ENCODE measurements at places on chromosomes 7 and 10.

DNA sequence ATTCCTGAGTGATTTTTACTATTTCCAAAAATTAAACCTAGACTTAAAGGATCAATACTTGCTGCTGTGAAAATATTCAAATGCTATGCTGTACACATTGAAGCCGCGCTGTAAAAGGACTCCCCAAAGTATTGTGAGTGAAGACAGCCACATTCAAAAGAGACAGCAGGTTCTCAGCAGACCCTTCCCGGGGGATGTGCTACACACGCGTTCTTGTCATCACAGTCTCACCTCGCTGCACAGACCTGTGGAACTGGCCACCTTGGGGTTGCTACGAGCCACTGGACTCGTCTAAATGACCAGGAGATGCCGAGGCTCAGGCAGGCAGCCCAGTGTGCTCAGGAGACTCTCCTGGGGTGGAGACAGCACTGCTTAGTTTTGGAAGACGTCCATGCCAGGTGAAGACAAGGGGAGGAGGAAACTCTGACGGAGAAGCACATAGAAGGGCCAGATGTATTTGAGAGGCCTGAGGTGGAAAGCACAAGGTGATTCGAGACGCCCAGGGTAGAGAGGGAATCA lies 367.7 kb upstream of the SHH start:
- DNase-seq: no peak

- DNase-seq: no peak
Observed at GRCh38 chr7:124276005-124276622, 243.2 kb upstream of the TMEM229A start.

DNA sequence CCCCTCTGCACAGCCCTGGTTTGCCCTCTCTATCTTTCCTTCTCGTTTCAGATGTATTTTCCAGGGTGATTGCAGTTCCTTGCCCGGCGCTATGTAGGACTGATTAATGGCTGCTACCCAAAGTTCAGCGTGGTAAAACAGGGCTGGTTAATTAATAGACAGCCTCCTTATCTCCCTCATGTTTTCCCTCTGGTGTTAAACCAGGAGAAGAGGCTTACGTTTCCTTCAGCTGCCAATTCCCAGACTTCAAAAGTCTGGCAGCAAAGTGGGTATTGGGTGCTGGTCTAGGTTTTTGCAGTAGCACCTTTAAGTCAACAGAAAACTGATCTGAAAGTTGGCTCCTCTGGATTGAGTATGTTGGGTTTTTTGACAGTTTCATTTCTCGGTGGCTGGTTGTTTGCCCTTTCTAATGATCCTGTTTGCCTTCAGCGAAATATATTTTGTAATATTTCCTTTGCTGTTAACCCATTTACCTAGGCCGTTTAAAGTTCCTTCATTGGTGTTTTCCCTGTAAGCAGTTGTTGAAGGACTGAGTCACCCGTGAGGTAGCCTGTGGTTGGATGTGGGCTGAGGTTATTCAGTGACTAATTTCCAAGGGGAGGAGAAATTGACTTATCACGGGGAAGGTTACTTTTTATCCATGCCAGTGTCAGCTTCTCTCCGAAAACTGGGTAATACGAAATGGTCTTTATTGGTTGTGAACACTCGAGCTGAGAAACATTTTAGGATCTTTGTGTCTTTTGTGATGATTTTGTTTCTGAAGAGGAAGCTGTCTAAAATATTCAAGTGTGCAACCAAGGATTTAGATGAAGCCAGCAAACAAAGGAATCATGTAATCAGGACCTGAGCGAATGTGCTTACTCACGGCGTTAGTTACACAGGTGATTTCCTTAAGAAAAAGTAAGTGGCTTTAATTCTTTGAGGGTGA lies 257.2 kb downstream of the KIAA1217 start:
- no peak for DNase-seq

GRCh38 chr10:96470116-96470743 lies 43.5 kb downstream of the TLL2 start:
- DNase-seq: no peak

GRCh38 chr7:56028942-56029630 lies 22.2 kb downstream of the PSPH start:
- DNase-seq: no peak

- DNase-seq: no peak
Observed at GRCh38 chr10:51046654-51047053, 27.6 kb upstream of the PRKG1 start.

DNA sequence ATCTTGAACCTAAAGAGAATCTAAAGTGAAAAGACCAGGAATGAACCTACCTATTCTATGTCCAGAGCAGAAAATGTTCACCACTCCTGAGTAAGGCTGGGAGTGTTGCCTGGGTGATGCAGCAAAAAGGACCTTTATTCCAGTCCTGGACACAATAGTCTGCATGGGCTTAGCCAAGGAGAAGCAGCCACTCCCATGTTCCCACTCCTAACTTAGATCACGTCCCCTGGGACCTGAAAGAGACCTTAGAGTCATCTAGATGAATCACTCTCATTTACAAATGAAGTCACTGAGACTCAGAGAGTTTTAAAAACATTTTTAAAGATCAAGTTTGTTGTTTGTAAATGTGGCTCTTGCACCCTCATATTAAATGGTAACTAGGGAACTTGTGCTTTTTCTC lies 763.4 kb downstream of the KCNMA1 start:
- no peak for DNase-seq

DNA sequence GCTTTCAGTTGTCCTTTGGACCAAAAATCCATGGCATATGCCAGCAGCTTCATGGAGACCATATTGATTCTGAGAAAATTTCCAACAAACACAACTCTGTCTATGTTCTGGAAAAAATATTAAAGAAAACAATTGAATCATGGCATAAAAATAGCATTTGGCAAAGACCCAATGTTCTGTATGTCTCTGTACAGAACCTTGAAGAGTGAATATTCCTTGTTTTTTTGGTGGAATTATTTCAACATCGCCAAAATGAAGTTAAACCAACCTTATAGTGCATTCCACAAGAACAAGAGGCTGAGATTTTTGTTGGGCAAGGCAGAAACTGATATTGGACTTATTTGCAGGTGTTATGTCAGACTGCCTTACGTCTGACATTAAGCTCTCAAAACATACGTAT lies 53.3 kb upstream of the SLC16A12 start:
- no peak for DNase-seq

DNA sequence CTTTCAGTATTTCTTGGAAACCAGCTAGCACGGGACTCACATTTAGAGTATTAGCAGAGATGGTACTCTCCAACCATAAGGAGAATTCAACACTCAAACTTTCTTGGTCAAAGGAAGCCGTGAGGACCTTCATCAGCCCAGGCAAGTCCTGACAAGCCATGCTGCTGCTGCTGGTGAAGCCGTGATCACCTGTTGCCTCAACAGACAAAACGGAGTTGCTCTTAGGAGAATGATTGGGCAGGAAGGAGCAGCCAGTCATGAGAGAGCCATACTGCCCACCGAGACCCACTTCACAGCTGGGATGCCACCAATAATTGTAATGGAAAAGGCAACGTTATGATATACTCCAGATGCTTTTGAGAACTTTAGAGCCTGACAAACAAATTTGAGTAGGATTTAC lies 60.8 kb upstream of the PLPP4 start:
- DNase-seq: no peak

- DNase-seq: peak; percentile 41
Observed at GRCh38 chr7:31782411-31782991, 95.5 kb downstream of the PPP1R17 start.

DNA sequence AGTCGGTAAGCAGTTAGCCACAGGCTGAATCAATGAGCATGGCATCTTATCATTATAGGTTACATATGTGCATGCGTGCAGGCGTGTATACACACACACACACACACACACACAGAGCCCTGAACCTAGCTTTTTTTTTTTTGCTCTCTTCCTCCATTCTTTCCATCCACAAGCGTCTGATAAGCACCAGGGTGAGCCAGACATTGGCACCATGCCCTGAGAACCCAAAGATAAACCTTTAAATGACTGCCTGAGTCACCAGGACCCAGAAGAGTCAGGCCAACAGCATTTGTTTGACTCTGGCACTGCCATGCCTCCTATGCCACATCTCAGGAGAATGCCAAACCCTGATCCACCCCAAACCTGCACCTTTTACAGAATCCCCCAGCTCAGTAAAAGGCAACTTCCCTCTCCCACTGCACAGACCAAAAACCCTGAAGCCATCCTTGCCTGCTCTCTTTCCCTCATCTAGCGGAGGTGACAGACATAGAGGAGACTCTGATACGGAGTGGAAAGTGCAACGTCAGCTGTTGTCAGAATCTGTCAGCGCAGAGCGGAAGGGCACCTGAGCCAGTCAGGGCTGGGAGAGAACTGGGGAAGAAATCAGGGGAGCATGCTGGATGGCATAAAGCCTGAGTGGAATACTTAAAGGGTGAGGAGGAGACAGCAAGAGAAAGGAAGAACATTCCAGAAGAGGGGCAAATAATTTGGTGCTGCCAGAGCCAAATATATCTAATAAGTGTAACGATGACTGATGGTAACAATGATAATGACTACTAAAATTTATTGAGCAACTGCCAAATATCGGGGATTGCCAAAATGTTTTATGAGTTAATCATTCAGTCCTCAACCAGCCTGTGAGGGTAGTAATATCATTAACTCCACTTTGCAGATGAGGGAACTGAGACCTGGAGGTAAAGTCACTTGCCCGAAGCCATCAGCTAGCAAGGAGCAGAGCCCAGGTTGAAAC lies 3.2 kb downstream of the PARP12 start:
- no peak for DNase-seq

- no peak for DNase-seq
Observed at GRCh38 chr10:26214551-26215395, 1.8 kb upstream of the GAD2 start.

DNA sequence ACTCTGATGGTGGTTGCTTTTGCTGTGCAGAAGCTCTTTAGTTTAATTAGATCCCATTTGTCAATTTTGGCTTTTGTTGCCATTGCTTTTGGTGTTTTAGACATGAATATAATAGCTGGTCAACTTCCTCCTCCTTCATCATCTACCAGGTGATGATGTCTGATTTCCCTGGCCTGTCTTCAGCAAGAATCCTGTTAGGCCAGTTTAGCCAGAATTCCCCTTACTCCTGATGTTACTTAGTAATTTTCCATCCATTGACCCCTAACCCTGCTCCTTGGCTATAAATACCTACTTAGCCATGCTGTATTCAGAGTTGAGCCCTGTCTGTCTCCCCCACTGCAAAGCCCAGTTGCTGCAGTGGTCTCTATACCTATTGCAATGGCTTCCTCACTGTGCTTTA lies 91.4 kb downstream of the ZNF777 start:
- DNase-seq: no peak

GRCh38 chr7:114309729-114310128 lies 104.9 kb upstream of the FOXP2 start:
- DNase-seq: no peak

DNA sequence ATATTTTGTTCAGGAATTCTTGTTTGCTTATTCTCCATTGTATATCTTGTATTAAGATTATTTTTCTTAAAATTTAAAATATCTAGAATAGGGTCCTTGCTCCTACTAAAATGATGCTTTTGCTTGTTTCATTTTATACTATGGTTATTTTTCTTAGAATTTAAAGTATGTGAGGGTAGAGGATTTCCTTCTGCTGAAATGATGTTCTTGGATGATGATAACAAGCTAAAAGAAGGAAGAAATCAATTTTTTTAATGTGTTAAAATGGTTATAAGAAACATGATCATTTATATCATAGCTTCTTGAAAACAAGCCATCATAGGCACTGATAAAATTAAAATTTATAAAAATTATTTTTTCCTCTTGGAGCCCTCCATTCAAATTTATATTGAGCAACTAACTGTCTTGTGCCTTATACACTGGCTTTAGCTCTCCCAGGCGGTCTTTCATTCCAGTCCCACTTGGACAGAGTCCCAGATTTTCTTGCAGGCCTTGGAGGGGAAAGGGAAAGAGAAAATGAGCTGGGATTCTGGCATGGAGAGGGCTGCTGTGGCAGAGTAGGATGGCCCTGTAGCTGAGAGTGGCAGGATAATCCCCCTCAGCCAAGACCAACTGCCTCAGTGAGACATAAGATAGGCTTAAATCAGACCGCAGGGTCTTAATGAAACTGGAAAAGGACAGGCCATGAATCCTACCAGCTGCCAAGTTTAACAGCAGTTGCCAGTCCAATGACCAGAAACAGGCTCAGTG lies 60.2 kb downstream of the DNAJB9 start:
- DNase-seq: no peak

- DNase-seq: peak; percentile 29
Observed at GRCh38 chr7:140209866-140210609, 33.3 kb upstream of the KDM7A start.

DNA sequence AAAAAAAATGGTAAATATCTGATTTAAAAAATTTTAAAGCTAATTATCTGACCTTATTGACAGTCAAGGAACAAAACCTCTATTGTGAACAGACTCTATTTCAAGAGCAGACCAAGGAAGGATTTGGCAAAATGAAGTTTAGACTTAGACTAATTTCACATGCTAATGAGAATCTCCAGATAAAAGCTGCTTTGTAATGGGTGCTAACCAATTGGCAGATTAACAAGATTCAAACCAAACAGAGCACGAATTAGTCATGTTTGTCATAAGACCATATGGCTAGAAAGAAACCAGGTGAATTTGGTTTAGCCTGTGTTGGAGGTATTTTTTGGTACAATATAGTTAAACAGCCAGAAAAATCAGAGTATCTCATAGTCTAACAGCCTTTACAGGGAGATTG lies 429.1 kb upstream of the NFE2L3 start:
- no peak for DNase-seq

GRCh38 chr10:42553064-42553407 lies 85.3 kb downstream of the ZNF33B start:
- DNase-seq: no peak

GRCh38 chr10:36331121-36331520 lies 689.0 kb upstream of the FZD8 start:
- DNase-seq: no peak

DNA sequence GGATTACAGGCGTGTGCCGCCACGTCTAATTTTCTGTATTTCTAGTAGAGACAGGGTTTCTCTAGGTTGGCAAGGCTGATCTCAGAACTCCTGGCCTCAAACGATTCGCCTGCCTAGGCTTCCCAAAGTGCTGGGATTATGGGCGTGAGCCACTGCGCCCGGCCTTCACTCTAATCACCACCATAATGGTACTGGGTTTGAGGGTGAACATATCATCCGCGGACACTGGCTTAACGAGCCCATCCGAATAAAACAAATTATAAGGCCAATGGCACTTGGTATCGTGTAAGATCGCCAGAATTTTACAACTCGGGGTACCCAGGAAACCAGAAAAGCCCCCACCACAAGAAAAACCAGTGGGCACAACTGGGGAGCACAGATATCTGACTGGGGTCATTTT lies 580 bp downstream of the FAM200A start:
- DNase-seq: no peak

GRCh38 chr10:36681751-36682632 lies 443.4 kb upstream of the ANKRD30A start:
- DNase-seq: no peak

All from bone marrow (tissue), 2 donors.